ENCODE measurements at places on chromosomes 11 and 22.

DNA sequence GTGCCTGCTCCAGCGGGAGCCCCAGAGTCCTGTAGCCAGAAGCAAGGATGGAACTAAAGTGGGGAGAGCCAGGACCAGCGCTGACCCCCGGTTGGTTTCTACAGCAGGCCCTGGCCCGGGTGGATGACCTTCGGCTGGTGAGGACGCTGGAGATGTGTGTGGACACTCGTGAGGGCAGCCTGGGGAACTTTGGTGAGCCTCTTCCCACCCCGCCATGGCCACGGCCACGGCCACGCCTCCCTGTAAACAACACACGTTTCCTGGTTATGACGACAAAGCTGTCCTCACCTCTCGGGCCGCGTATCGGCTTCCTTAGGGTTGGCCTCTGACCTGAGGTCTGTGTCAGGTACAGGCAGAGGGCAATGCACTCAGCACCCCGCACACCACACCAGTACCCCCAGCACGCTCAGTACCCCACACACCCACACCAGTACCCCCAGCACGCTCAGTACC lies 4.1 kb downstream of the LRRC56 start:
- no peak for DNase-seq

DNA sequence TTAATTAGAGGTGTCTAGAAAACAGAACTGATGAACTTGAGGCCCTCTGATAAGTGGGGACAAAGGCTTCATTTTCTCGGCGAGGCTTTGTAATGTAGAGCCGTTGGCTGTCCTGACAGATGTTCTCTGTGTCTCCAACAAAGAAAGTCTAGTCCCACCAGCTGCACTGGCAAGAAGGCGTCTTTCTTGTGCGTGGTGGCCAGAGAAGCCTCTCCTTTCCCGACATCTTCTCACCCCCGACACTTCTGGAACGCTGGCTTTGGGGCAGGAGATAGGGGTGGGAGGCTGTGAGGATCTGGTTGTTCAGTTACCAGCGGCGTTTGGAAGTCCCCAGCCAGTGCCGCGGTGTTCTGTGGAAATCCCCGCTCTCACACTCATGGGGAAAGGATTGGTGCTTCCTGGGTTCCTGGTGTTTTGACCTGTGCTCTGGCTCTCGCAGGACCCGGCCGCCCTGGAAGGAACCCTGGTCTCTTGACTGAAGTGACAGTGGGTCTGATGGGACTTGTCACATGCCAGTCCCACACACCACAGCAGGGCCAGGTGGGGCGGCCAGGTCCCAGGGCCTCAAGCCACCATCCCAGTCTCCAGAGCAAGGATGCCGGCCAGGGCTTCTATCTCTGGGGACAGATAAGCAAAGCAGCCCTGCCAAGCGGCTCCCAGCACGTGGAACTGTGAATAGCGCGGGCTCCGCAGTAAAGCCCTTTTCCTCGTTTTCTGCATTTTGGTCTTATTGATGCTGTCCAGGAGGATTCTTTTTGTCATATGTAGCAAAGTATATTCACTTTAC lies 23.2 kb downstream of the FADS2 start:
- DNase-seq: no peak

GRCh38 chr22:43435851-43436811 lies 24.3 kb downstream of the MPPED1 start:
- DNase-seq: no peak

DNA sequence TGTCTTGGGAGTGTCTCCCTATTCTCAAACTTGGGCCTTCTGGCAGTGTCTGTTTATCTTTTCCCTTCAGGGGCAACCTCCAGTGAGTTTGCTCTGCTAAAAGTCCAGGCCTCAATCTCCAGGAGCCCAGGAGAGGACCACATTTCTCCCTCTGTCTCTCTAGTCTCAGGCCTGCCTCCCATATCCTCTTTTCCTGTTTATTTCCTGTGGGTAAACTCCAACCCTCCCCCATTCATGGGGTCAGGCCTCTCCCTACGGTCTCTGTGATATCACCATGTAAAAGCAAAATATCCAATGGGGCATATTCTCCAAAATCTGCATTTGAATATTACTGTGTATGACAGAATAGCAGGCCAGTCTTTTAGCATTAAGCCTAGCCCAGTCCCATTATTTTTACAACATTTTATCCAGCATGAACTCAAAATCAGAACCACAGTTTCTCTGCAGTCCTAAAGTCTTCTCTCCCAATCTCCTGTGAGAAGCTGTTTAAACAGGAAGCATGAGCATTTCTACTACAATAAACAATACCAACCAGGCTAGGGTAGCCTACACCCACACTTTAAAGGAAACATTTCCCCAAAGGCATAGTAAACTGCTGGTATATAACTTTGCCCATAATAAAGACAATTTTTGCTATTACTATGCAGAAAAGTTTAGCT lies 18.0 kb upstream of the TMEM135 start:
- no peak for DNase-seq

DNA sequence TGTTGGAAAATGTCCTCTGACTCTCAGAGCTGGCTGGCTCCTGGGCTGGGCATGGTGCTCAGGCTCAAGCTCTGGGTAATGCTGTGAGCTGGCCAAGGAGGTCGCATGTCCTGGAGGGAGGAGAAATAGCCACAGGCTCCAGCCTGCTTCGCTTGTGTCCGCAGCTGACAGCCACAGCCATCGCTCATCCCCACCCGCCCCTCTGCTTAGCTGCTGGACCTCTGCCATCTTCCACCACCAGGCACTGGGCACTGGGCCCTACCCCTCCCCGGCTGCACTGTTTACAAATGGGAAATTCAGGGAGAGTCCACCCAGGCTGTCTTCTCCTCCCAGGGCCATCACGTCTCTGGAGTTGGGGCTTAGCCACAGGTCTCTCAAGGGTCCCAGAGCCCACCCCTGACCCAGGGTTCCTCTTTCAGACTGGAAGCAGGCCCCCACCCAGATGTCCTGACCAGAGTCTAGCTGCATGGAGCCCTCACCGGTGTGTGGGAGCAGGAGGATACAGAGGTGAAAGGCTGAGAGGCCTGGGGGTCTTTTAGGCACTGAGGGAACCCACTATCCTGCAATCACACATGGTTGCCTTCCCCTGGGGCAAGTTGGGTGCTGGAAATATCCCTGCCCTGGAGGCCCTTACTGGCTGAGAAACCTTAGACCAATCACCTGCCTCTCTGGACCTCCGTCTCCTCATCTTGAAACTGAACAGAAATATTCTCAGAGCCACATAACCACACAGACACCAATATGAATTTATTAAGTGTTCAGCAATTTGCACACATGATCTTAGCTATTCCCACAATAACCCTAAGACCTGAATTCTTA lies 62.7 kb downstream of the CD82 start:
- no peak for DNase-seq

DNA sequence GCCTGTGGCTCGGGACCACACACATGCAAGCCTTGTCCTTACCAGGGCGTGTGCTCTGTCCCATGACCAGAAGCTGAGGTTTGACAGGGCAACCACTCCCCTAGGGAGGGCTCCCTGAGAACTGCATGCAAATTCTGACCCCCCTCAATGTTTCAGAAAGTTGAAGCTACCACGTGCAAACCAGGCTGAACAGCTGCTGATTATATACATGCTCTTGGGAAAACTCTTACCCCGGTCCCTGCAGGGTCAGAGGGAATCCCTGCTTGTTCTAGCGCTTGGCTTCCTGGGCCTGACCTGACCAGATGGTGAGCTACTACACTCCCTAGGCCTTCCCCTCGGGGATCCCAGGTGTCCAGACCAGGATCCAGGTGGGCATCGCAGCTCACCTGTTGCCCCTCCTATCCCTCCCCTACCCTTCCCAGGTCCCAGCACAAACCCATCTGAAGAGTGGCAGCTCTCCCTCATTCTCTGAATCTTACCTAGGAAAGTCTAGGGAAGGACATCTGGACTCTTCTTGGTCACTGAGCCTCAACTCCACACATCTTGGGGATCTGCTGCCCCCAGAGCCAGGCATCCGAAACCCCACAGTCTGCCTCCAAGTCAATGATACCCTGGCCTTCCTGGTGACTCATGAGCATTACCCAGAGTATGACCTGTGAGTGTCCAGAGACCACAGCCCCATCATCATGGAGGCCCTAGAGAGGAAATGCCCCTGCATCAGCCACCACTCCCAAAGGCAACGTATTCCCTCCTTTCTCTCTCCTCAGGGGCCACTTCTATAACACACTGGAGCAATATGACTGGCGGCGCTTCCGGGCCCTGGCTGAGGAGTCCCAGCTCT lies 61.5 kb downstream of the BTG4 start:
- no peak for DNase-seq

- no peak for DNase-seq
Measured at GRCh38 chr22:37951305-37951704, 2.1 kb downstream of the C22orf23 start.

DNA sequence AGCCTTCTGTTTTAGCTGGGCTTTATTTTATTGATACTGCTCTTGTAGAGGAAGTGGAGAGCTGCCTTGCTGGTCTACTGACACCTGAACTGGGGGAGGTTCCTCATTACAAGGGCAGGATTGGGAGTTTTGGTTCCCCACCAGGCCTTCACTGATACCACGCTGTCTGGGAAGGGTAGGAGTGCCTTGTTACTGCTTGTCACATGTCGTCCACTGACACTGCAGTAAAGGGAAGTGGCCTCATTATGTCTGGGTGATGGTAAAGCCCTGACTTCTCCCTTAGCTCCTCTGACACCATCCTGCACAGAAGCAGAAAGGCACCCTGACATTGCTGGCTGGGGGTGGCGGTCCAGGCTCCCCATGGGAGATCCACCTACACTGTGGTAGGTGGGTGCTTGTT lies 38.7 kb upstream of the ELF5 start:
- no peak for DNase-seq

DNA sequence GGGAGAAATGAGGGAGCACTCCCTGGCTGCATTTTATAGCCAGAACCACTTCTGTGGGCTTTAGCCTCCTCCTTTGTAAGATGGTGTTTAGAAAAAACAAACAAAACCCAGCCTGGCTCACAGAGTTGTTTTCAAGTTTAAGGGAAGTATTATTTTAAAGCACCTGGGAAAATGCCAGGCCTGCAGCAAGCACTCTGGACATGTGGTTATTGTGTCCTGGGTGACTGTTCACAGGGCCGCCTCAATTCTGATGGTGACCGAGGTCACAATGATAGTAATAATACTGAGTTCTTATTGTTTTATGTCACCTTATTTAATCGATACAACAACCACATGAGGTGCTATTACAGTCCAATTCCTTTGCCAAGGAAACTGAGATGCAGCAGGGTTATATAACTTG lies 20.7 kb upstream of the SLC22A12 start:
- no peak for DNase-seq

DNA sequence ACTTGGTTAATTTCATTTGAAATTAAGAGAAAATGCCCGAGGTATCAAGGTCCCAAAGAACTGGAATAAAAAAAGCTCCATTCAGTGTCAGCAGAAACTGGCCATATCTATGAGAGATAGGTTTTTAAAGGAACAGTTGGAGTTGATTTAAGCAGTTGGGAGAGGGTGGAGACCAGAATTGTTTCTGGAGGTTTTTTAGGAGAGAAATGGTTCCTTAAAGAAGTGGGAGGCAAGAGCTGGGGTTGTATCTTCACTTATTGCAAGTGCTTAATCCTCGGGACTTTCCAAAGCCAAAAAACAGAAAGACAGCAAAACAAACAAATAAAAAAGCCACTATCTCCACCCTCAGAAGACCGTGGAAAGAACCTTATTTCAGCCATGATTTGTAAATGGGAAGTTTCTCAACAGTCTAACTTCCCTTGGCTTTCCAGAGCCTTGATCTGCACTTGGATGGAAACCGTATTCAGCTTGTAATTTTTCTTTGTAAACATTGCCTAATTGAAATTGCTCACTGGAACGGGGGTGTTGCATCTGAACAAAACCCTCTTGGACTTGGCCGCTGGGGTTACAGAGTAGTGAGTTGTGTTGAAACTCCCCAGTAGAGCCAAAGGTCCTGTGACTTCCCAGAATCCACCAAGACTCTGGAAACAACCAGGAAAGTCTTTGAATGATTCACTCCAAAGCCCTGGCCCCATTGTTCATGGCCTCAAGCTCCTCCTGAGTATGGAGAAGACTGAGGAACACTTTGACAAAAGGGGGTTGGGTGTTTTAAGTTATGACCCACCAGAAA lies 115.6 kb downstream of the SLC1A2 start:
- no peak for DNase-seq

DNA sequence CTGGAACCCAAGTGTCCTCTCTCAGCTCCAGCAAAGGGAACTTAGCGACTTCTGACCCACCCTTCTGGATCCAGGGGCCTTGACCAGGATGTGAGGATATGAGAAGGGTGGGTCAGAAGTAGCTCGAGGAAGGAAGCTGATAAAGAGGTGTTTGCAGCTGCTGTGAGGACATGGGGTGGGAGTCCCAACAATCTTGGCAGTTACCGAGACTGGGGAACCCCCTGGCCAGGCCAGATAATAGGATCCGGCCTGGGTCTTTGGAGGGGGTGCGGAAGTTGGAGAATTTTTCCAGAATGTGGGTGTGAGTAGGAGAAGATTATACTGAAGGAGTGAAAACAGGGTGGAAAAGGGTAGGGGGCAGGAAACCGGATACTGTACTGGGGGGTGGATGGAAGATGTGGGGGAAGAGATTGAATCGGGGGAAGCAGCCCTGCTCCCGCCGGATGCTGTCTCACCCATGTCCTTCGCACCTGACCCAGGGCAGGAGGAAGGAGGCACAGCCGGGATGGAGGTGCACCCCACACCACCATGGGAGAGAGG lies 2.8 kb upstream of the MCAM start:
- peak; percentile 3 for DNase-seq

GRCh38 chr11:76376746-76377558 lies 4.0 kb downstream of the THAP12 start:
- no peak for DNase-seq

GRCh38 chr11:110529043-110529442 lies 99.3 kb downstream of the FDX1 start:
- no peak for DNase-seq

All from stimulated activated naive CD8-positive, alpha-beta T cell treated with anti-CD3 and anti-CD28 coated beads, Interleukin-15, Interleukin-2, amounts not matched to agents 100 U/mL and 50 U/mL, for 24 hours (primary cell).